ENCODE measurements at places on chromosomes 7 and 10.

GRCh38 chr10:6607778-6608177 lies 27.7 kb upstream of the PRKCQ start:
- H3K4me3 ChIP-seq, result no peak overlapping the region
- DNase-seq, result no peak
- H3K27ac ChIP-seq, result no peak overlapping the region
- H3K4me1 ChIP-seq, result no peaks in the 10 kb centered on the region
- H3K27me3 ChIP-seq, result peaks cover 55% of the 10 kb centered on the region

DNA sequence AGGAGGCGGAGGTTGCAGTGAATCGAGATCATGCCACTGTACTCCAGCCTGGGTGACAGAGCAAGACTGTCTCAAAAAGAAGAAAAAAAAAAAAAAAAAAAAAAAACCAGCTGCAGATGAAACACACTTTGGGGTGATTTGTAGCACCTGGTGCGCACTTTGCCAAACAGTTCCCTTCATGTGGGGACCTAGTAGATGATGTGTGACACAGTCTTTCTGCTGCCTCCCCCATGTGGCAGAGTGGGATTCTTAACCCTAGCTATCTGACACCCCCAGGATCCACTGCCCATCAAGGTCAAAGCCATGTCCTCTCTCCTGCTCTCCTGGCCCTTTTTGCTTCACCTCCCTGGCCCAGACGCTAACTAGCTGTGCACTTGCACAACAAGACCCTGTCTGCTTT lies 52.1 kb upstream of the PDZD8 start:
- DNase-seq, result no peak
- no peaks in the 10 kb centered on the region for H3K36me3 ChIP-seq
- no peak overlapping the region for H3K27ac ChIP-seq
- no peaks in the 10 kb centered on the region for H3K4me1 ChIP-seq
- peaks cover 53% of the 10 kb centered on the region for H3K27me3 ChIP-seq

DNA sequence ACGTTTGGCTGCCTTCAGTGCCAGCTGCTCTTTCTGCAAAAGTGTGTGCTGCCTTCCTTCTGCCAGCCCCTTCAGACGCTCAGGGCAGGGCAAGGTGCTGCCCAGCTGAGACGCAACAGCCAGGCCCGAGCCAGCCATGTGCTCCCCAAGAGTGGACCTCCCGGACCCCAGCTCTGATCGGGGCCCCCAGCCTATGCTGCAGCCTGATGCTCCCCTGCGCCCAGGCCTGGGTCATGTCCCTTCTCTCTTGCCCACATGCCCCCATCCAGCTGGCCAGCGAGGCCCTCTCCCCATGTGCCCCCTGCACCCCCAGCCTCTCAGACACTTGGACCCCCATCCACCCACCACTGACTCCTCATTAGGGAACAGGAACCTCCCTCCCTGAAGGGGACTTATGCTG lies 17.8 kb downstream of the WDR86 start:
- no peak for DNase-seq
- H3K4me3 ChIP-seq, result no peak overlapping the region
- no peaks in the 10 kb centered on the region for H3K4me1 ChIP-seq
- no peaks in the 10 kb centered on the region for H3K36me3 ChIP-seq

- H3K27ac ChIP-seq, result peak overlapping the region; percentile 62
- H3K36me3 ChIP-seq, result no peaks in the 10 kb centered on the region
- peaks cover 7% of the 10 kb centered on the region for H3K4me1 ChIP-seq
- H3K27me3 ChIP-seq, result no peaks in the 10 kb centered on the region
- DNase-seq, result no peak
Observed at GRCh38 chr10:55466806-55467504, 665.9 kb upstream of the PCDH15 start.

DNA sequence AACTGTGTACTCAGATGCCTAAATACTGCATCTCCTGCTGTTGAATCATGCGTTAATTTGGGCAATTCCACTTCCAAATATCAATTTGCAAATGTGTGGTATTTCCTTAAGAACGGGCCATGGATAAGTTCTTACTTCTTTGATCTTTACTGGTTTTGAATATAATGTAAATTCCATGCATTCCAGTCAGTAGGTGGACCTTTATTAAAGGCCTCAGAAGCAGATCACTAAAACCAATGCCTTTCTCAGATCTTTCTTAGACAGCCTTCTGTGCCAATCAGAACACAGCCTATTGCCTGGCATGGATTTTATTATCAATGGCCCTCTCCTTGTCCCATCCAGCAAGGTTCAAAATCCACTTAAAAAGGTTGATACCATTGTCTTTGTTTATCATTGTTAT lies 21.5 kb upstream of the POM121L12 start:
- no peaks in the 10 kb centered on the region for H3K4me1 ChIP-seq
- H3K27me3 ChIP-seq, result no peaks in the 10 kb centered on the region
- no peak overlapping the region for H3K27ac ChIP-seq
- no peak for DNase-seq
- no peaks in the 10 kb centered on the region for H3K36me3 ChIP-seq
- no peak overlapping the region for H3K4me3 ChIP-seq

- H3K27me3 ChIP-seq, result no peaks in the 10 kb centered on the region
- peaks cover 42% of the 10 kb centered on the region for H3K4me1 ChIP-seq
- DNase-seq, result peak; percentile 84
- no peaks in the 10 kb centered on the region for H3K36me3 ChIP-seq
- H3K27ac ChIP-seq, result peak overlapping the region; percentile 69
- H3K4me3 ChIP-seq, result no peak overlapping the region
Observed at GRCh38 chr7:115008465-115009114, 86.7 kb downstream of the MDFIC start.

GRCh38 chr7:47335557-47336471 lies 246.1 kb downstream of the TNS3 start:
- H3K36me3 ChIP-seq, result no peaks in the 10 kb centered on the region
- peaks cover 73% of the 10 kb centered on the region for H3K4me1 ChIP-seq

- H3K27me3 ChIP-seq, result no peaks in the 10 kb centered on the region
- no peaks in the 10 kb centered on the region for H3K36me3 ChIP-seq
- DNase-seq, result no peak
- H3K4me1 ChIP-seq, result no peaks in the 10 kb centered on the region
- no peak overlapping the region for H3K4me3 ChIP-seq
Observed at GRCh38 chr10:54808186-54808935, 7.3 kb upstream of the PCDH15 start.

GRCh38 chr10:11576092-11576809 lies 35.2 kb downstream of the USP6NL start:
- H3K4me1 ChIP-seq, result peaks cover 10% of the 10 kb centered on the region
- no peaks in the 10 kb centered on the region for H3K27me3 ChIP-seq
- H3K27ac ChIP-seq, result no peak overlapping the region

DNA sequence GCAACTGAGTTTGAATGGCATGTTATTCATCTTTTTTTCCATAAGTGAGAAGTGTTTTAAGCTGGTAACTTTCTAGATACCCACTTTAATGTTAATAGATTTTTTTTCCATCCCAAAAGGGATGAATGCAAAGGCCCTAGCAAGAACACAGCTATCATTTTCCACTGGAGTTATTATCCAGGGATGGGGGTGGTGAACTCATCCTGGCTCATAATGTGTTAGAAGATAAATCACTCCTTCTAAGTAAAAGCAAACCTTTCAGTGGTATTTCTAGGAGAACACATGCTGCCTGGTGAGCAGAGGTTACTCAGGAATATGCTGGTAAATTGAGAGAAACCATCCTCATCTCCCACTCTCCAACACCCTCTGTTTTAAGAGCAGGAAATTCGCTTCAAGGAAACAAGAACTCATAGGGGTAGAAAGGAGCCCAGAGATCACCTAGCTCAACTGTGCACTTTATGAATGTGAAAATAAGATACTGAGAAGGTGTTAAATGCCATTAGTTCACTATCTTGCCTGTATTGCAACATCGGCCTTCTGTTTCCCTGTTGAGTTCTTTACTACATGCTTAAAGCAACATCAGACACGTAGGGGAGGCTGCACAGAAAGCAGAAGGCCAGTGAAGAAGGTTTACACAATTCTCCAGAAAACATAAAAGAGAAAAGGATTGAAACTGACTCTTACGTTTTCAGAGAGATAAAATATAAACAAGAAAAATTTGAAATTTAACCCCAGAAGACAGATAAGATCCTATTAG lies 264.0 kb upstream of the PRKCQ start:
- no peak for DNase-seq
- no peaks in the 10 kb centered on the region for H3K27me3 ChIP-seq
- no peaks in the 10 kb centered on the region for H3K4me1 ChIP-seq
- no peak overlapping the region for H3K27ac ChIP-seq
- no peaks in the 10 kb centered on the region for H3K36me3 ChIP-seq

DNA sequence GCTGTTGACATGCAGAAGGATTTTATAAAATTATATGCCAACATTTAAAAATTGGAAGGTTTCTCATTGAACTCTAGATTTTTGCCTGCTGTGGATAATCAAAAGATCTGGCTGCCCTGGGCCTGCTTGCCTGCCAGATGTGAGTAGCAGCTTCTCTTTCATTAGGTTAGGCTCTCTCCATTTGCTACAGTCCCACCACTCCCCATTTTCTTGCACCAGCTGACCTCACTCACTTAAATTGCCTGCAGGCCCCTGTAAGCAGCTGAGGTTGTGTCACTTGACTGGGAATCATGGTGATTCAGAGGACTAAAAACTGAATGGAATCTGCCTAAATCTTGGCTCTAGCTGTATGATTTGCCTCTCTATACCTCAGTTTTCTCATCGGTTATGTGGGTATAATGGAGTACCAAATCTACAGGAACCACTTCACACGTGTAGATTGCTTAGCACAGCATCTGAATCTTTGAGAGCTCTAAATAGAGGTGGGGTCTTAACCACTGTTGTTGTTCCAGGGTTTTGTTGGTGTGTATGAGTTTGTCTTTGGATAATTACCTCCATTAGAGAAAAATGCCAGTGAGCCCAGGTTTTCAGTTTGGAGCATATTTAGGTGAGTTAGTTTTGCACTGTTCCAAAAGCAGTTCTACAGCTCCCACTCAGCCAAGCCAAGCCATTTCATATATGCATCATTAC lies 18.6 kb upstream of the RAPGEF5 start:
- DNase-seq, result no peak
- no peak overlapping the region for H3K27ac ChIP-seq
- peaks cover 17% of the 10 kb centered on the region for H3K4me1 ChIP-seq
- no peaks in the 10 kb centered on the region for H3K27me3 ChIP-seq

DNA sequence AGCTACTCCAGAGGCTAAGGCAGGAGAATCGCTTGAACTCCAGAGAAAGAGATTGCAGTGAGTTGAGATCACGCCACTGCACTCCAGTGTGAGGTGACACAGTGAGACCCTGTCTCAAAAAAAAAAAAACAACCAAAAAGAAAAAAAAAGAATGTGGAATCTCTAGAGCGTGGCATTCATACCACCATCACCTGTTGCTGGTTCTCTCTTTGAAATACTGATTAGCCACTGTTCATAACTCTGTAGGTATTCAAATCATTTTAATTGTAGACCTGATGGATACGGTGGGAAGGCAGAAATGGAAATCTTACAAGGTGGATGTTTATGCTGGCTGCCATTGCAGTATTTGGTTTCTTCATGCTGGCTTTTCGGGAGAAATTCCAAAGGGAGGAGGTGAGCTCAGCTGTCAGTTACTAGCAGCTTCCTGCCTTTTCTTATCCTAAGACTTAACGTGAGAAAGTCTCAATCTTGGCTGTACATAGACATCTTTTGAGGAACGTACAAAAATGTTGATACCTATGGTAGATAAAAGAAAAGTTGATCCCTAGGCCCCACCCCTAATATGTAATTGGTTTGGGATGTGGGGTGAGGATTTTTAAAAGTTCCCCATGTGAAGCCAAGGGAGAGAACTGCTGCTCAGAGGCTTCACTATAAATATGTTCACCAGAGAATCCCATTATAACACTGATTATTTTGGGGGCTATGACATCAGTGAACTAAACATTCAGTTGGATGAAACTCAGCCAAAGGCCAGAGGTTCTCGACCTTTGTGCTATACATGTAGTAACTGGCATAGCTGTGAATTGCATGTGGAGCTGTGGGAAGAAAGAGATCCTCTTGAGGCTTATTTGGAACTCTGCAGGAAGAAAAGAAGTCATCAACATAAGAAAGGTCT lies 26.9 kb upstream of the MKLN1 start:
- no peak overlapping the region for H3K4me3 ChIP-seq
- H3K27me3 ChIP-seq, result no peaks in the 10 kb centered on the region
- no peaks in the 10 kb centered on the region for H3K36me3 ChIP-seq
- peak overlapping the region; percentile 73 for H3K27ac ChIP-seq
- peaks cover 53% of the 10 kb centered on the region for H3K4me1 ChIP-seq

DNA sequence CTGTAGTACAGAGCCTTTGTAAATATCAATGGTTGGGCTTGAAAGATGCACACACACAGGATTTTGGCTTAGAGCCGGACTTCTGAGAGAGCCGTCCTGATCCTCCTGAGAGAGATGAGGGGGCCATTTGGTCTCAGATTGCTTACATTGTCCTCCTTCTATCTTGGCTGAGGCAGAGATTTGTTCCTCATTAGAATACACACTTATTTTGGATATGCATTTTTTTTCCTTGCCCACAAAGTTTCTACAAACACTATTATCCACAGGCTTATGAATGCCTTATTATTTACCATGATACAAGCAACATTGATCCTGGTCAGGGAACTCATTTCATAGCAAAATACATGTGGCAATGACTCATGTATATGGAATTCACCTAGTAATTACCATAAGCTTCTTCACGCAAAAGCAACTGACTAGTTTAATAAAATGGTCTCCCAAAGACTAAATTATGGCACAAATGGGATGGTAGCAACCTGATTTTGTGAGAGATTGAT lies 175.3 kb downstream of the MDFIC start:
- H3K4me1 ChIP-seq, result peaks cover 5% of the 10 kb centered on the region
- H3K27me3 ChIP-seq, result no peaks in the 10 kb centered on the region
- H3K27ac ChIP-seq, result no peak overlapping the region
- H3K4me3 ChIP-seq, result no peak overlapping the region
- no peaks in the 10 kb centered on the region for H3K36me3 ChIP-seq
- no peak for DNase-seq

- no peaks in the 10 kb centered on the region for H3K27me3 ChIP-seq
- no peak overlapping the region for H3K27ac ChIP-seq
- DNase-seq, result no peak
Observed at GRCh38 chr7:50599385-50599784, 34.2 kb upstream of the DDC start.

DNA sequence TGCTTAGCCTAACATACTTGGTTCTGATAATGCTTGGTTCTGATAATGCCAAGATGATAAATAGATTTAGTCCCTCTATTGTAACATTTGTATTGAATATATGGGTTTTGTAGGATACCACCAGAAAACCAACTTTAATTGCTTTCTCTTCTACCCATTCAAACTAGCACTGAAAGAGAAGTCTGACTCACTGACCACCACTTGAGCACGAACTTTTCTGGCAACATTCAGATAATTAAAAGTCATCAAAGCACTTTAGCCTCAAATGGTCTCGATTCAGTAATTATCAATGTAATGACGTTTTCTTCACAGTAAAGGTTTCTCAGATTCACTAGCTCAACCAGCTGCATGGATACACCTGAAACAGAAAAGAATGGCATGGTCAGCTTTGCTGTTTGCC lies 63.0 kb downstream of the HDAC9 start:
- peak overlapping the region; percentile 39 for H3K27ac ChIP-seq
- H3K27me3 ChIP-seq, result no peaks in the 10 kb centered on the region
- no peak overlapping the region for H3K4me3 ChIP-seq

GRCh38 chr10:78575400-78575799 lies 493.4 kb upstream of the ZMIZ1 start:
- no peak for DNase-seq
- H3K27ac ChIP-seq, result no peak overlapping the region
- H3K4me3 ChIP-seq, result no peak overlapping the region
- H3K27me3 ChIP-seq, result no peaks in the 10 kb centered on the region
- peaks cover 39% of the 10 kb centered on the region for H3K4me1 ChIP-seq

Data from left ventricle myocardium inferior (tissue), 1 donor.